ENCODE measurements at places on chromosomes 4 and X.

DNA sequence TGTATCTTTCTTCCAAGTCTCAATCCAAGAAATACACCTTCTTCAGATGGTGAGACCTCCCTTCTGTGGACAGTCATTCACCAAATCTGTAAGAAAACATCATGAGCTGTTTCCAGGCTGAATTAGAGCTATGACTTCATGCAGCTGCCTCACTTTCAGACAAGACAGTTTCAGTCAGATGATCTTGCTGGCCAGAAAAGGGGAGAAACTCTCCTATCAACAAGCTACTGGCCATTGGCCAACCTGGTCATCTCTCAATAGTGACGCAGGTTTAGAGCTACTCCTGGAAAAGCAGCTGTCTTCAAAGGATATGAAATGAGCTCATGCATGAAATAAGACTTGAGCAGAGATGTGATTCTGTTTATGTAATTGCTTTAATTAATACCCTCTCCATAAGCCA is 69.6 kb upstream of the NDP start:
- no peak for DNase-seq

DNA sequence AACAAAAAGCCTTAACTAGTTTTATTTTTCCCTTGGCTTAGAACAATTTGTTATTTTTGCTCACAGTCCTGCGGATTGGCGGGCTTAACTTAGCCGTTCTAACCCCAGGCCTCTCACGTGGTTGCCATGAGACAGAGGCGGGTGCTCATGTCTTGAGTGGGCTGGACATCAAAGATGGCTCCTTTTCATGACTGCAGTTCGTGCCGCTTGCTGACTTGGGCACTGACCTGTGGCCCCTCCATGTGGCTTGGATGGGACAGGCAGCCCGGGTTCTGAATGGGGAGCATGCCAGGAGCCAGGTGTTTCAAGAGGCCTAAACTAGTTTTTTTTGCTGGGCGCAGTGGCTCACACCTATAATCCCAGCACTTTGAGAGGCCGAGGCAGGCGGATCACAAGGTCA is 40.7 kb downstream of the CDS1 start:
- no peak for DNase-seq

GRCh38 chrX:12947545-12948235 is 27.2 kb upstream of the TMSB4X start:
- DNase-seq, result peak; percentile 18

DNA sequence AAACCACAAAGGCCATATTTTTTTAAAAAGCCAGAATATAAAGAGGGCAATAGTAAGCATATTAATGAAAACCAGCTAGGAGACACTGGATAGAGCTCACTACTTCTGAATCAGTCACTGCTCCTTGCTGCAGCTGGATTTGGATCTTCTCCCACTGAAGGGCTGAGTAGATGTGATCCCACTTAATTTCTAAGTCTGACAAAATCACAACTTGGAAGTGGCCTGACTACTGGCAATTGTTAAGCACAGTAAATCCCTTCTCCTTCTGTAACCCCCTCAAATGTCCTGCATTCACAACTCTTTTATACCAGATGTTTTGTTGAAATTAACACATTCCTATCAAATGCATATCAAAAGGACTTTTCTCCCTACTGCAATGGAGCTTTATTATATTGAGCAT is 72.9 kb downstream of the AMMECR1 start:
- no peak for DNase-seq

- no peak for DNase-seq
Observed at GRCh38 chrX:139795196-139795595, 87.2 kb upstream of the MCF2 start.

GRCh38 chr4:87521757-87522374 is 7.3 kb downstream of the SPARCL1 start:
- DNase-seq, result no peak

GRCh38 chr4:55386073-55386472 is 9.7 kb upstream of the TMEM165 start:
- DNase-seq, result no peak

GRCh38 chrX:109902665-109903064 is 100.2 kb upstream of the TMEM164 start:
- no peak for DNase-seq

GRCh38 chr4:87165892-87166291 is 54.5 kb downstream of the KLHL8 start:
- DNase-seq, result no peak

DNA sequence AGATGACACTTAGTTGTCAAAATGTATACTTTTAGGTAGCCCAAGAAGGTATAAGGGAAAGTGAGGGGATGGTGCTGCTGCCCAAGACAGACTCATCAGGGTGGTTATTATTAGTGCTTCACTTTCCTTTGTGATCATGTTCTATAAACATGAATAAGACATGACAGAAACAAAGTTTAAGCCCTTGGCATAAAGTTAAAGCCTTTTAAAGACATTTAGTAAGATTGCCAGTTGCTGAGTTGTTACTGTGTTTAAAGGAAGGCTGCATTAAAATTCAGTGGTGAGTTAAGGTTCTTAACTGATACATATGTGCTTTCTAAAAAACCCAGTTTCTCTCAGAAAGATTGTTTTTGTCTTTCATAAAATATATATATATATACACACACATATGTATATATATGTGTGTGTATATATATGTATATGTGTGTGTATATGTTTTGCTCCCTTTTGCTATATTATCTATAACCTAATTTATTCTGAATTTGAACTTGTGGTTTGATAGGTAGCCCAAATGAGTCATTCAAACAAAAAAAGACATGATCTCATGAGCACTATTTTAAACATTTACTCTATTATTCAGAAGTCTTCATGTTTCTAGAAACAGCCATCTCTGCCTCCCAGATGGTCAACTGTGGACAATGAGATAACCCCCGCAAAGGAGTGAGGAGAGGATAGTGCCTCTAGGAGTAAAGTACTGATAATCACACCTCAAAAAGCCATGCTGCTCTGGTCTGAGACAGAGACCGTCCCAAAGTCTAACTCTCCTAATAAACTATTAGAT is 98.1 kb upstream of the OTUD4 start:
- DNase-seq, result no peak

GRCh38 chr4:103008875-103009729 is 10.4 kb downstream of the SLC9B1 start:
- no peak for DNase-seq

- no peak for DNase-seq
Observed at GRCh38 chr4:113968473-113968872, 11.0 kb downstream of the ARSJ start.

DNA sequence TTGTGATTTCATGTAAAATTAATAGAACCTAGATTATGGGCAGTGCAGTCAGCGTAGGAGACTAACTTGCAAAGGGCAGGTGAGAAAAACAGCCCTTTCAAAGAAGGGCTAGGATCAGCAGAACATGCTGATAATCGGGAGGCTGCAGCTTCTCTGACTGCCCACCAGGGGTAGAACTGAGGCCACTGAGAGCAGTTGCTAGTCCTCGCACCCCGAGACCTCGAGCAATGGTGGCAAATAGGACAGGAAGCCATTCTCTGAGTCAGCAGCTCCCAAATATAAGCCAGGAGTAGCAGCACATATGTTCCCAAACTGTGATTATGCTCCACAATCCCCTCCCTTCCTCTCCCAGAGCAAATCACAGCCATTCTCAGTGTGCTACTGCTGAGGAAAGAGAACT is 186.5 kb downstream of the MSL3 start:
- DNase-seq, result peak; percentile 44

GRCh38 chrX:46325312-46325877 is 219.8 kb downstream of the ZNF674 start:
- no peak for DNase-seq

GRCh38 chrX:153639177-153640044 is 7.6 kb upstream of the DUSP9 start:
- DNase-seq, result no peak

GRCh38 chr4:175470131-175470530 is 341.9 kb downstream of the GPM6A start:
- DNase-seq, result no peak

- no peak for DNase-seq
Observed at GRCh38 chr4:6047130-6047673, 29.0 kb upstream of the C4orf50 start.

DNA sequence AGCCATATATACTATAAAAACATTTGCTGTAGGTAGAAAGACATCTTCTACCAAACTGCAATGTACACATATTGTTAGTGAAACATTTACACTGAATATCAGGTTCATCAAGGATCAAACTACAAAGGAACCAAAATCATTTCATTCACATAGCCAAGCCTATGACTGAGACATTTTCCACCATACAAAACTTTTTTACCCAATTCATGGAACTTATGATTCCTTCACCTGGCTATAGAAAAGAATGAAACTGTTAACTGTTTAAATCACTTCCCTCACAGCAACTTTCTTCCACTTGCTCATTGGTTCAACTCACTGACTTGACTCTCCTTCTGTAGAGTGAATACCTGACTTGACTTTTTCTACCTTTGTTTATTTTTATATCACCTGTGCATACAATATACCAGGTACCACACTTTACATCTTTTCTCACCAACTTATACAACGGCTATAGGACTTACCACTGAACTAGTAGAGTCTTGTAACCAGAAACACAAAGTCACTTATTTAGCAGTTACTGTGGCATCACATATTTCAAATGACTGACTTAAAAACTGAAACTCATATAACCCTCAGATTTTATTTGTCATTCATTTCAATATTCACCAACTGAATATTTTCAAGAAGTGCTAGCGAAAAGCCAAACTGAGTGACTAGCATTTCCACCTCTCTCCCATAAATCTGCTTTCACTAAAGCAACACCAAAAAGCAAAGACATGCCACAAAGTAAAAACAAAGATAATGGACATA is 30.9 kb downstream of the CAMK2D start:
- DNase-seq, result no peak

- DNase-seq, result no peak
Observed at GRCh38 chr4:126583509-126583908, 1049.2 kb upstream of the INTU start.

GRCh38 chr4:76569225-76569624 is 134.2 kb downstream of the SHROOM3 start:
- no peak for DNase-seq

- peak; percentile 74 for DNase-seq
Observed at GRCh38 chr4:186726426-186727168, 2.9 kb upstream of the FAT1 start.

DNA sequence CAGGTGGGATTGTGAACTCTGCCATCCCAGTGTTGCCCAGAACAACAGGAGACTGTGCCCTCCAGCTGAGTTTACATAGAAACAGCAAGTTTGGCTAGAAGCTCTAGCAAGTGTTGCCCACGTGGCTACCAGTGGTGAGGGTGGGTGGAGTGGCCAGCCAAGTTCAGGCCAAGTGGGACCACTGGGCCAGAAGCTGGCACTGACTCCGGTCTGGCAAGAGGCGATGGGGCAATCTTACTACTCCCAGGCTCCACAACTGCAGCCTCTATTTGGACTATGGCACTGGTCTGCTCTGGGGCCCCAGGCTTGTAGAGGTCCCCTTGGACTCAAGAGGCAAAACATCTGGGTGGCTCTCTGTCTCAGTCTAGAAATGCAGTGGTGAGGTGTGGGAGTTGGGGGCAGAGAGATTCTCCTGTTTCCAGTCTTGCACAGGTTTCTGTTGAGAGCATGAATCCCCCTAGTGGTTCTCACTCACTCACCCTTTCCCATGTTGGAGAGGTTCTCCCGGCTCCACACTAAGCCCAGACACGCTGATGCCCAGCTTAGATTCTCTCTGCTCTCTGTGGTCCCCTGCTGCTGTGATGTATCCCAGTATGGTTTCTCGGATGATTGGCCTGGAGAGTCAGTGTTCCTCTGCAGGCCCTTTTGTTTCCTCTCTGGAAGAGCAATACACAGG is 615.3 kb downstream of the PDHA2 start:
- no peak for DNase-seq

DNA sequence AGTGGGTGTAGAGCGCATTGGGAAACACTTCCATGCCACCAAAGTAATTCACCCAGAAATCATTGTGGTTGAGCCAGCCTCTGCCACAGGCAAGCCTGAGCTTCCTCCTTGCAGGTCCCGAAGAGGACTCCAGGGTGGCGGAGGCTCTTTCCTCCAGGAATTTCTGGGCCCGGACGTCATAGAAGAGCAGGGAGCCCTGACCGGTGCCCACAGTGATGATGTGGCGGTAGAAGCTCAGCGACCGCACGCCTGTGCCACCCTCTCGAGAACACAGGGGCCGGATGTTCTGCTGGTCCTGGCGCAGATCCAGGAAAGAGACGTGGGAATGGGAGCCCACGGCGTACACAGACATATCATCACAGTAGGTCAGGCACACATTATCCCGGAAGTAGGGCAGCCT is 1.3 kb downstream of the DCAF12L1 start:
- DNase-seq, result no peak

DNA sequence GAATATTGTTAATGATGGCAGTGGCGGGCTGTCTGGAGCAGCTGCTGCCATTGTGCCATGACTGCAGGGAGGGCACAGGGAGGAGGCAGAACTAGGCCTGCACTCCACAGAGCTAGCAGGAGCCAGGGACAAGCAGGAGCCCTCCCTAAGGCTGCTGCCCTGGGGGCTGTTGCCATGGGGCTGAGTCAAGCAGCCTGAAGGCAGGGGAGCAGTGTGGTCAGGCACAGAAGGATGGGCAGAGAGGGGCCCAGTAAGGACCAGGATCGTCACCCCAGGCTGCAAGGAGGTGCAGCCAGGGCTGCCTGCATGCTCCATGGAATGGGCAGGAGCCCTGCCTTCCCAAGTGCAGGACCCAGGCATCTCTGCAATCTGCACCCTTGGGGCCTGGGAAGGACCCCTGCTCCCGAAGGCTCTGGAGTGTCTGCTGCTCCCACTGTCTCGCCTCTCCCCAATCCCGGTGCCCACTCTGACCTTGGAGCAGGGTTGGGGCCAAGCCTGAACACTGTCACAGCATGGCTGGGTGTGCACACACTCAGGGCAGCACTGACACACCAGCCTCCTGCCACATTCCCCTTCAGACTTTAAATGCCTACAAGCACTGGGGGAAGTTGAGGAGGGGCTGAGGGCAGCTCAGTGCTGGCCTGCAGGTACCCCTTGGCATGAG is 98.3 kb upstream of the GALNTL6 start:
- DNase-seq, result no peak

All from glutamatergic neuron (in vitro differentiated cells).